Muscle of arm (tissue), 14 donors: ENCODE measurements at places on chromosomes 11 and 22. TPM values are rescaled to one million over a fixed set of nuclear protein-coding genes. Genes with fewer than 3 reads are reported as not detected.

APOL3 gene
- polyA plus RNA-seq = 18.0 TPM

SLCO2B1 gene
- polyA plus RNA-seq = 14.5 TPM

SCGB1C1 gene
- not detected for polyA plus RNA-seq

MISFA gene
- 2.2 TPM for polyA plus RNA-seq

SLC16A8 gene
- polyA plus RNA-seq = 2.6 TPM
